ENCODE measurements at places on chromosomes 5 and 9.

GRCh38 chr5:118042076-118042475 lies 946.3 kb downstream of the DTWD2 start:
- no peak for DNase-seq

DNA sequence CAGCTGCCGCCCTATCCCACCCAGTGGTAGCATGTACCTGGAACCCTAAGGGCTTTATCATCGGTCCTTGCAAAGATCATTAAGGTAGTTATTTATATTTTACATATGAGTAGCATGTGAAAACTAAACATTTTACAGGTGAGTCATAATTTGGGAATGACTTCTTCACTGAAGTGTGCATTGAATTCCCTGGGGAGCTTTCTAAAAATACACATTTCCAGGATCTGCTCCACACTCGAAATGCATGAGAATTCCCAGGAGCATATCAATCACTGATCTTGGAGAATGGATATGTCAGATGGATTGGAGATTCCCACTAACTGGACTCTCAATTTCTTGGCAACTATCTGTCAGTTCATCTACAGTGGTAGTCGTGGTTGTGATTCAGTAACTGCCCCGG lies 717.5 kb downstream of the IRX1 start:
- DNase-seq = no peak

GRCh38 chr5:176621661-176622079 lies 8.7 kb downstream of the SNCB start:
- no peak for DNase-seq

- DNase-seq = no peak
These were observed 545.8 kb downstream of the CSNK1G3 start for GRCh38 chr5:124057724-124058231.

GRCh38 chr9:98912450-98912849 lies 31.3 kb upstream of the COL15A1 start:
- DNase-seq = no peak

DNA sequence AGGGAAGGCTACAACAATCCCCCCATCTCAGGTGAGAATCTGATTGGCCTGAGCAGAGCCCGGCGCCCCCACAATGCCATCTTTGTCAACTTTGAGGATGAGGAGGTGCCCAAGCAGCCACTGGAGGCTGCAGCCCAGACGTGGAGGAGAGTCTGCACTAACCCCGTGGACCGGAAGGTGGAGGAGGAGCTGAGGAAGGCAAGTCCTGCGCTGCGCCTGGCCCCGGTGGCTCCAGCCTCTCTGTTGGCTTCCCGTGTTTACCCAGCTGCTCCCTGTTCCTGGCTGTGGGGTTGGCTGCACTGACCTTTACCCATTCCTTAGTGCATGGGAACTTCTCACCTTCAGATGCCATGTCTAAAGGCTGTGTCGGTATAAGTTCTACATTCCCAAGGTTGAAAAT lies 11.0 kb upstream of the CEL start:
- no peak for DNase-seq

DNA sequence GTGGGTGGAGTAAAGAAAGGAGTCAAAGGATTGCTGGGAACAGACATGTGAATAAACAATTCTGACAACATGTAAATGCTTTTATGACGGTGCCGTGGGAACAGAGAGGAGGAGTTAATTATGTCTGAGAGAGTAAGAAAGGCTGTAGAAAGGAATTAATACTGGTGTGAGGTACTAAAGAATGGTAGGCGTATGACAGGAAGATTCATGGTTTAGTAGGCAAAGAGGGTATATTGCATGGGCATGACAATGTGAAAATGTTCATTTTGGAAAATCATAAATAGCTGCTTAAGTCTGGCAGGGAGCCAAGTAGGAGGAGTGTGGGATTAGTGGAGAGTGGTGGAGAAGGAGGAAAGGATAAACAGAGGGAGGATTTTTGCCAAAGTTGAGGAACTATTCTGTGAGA lies 19.7 kb downstream of the NAA35 start:
- DNase-seq = no peak

DNA sequence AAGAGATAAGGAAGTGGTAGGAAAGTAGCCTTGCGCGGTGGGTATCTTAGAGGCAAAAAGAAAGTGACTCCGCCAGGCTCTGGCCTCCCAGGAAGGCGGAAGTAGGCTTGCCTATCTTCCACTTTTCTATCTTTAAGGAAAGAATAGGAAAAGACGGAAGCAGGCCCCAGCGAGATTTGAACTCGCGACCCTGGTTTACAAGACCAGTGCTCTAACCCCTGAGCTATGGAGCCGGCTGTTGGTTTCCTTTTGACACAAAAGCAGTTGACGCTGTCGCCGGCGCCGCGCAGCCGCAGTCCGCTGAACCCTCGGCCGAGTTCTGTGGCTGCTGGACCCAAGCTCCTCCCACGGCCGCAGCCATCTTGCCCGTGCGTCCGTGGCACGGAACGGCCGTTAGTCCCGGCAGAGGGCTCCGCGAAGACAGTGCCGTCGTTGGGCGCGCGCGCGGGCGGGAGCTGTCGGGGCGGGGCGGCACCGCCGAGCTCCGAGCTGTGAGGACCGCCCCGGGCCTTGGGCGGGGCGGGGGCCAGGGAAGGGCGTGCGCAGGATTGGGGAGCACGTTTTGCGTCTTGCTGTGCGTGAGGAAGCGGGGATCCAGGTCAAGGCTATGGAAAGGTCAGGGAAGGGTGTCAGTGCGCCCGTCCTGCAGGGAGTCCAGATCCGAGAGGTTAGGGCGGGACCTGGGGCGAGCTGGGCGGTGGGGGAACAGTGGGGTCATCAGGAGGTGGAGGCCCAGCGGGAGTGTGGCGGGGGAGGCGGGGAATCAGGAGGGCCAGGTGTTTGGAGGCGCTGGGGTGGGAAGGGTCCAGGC lies 13.3 kb downstream of the TRIM7 start:
- DNase-seq = peak; percentile 95

DNA sequence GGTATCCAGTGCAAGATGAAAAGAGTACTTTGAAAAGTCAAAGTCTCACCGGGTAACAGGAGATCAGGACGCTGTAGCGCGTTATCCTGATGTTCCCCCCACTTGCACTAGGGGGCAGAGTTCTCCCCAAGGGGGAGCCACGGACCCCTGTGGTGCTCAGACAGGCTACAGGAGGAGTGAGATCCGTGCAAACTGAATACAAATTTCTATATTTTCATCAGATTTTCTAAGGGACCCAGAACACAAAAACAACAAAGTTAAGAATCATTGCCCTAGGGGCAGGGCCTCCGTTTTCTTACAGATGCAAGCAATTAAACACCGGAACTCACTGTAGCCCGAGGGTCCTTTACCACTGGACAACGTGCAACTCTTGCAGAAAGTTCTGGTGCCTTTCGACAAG lies 2.0 kb downstream of the MYO10 start:
- DNase-seq = peak; percentile 30

- DNase-seq = no peak
These were observed 366.0 kb downstream of the HINT1 start for GRCh38 chr5:130799015-130799414.

- DNase-seq = no peak
These were observed 661.1 kb downstream of the PTPRD start for GRCh38 chr9:9951556-9952160.

GRCh38 chr5:144313147-144313726 lies 142.6 kb downstream of the KCTD16 start:
- no peak for DNase-seq

DNA sequence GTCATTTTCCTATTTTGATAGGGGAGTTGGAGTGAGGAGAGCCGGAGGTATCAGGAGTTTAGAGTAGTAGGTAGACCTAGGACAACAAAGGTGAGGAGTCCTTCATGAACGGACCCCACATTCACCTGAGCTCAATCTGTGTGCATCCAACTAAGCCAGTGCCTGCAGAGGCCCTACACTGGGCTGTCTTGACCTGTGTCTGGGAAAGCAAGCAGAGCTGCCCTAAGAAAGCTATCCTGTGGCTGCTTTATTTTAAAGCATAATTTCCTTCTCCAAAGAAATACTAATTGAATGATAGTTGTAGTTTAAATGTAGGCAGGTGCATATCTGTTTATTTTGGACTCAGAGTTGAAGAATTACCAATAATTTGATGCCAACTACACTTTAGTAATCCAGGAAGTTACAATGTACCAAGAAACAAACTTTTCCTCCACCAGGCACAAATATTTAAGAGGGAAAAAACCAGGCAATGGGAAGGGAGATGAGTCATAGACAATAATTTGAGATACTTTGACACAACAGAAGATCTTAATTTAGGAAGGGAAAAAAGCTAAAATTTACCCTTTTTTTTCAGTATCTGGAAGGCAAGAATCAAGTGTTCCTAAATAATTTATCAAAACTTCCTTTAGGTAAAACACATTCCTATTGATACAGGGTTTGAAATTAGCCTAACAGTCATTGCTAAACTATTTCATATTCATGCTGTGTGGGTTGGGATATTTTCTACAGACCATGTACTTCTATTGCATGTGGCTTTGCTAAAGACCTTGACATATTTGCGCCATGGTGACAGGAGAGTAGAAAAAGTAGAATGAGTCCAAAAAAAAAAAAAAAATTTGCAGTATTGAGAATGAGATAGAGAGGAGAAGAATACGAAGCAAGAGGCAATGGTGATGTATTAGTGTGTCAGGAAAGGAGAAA lies 376.6 kb upstream of the TUSC1 start:
- no peak for DNase-seq

GRCh38 chr9:6917162-6917561 lies 159.4 kb downstream of the KDM4C start:
- DNase-seq = no peak

DNA sequence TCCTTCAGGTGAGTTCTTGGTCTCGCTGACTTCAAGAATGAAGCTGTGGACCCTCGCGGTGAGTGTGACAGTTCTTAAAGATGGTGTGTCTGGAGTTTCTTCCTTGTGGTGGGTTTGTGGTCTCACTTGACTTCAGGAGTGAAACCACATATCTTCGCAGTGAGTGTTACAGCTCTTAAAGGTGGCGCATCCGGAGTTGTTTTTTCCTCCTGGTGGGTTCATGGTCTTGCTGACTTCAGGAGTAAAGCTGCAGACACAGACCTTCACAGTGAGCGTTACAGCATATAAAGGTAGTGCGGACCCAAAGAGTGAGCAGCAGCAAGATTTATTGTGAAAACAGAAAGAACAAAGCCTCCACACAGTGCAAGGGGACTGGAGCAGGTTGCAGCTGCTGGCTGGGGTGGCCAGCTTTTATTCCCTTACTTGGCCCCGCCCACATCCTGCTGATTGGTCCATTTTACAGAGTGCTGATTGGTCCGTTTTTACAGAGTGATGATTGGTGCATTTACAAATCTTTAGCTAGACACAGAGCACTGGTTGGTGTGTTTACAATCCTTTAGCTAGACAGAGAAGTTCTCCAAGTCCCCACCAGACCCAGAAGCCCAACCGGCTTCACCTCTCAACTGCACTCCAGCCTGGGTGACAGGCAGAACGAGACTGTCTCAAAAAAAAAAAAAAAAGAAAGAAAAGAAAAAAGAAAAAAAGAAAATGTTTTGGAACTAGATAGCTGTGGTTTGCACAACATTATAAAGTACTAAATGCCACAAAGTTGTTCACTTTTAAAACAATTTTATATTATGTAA lies 9.1 kb upstream of the ERMP1 start:
- DNase-seq = no peak

- DNase-seq = peak; percentile 38
These were observed 18.0 kb upstream of the FBP2 start for GRCh38 chr9:94611638-94612068.

GRCh38 chr9:114677418-114677817 lies 4.6 kb downstream of the TEX48 start:
- no peak for DNase-seq

GRCh38 chr5:39224196-39224761 lies 4.9 kb upstream of the FYB1 start:
- no peak for DNase-seq

DNA sequence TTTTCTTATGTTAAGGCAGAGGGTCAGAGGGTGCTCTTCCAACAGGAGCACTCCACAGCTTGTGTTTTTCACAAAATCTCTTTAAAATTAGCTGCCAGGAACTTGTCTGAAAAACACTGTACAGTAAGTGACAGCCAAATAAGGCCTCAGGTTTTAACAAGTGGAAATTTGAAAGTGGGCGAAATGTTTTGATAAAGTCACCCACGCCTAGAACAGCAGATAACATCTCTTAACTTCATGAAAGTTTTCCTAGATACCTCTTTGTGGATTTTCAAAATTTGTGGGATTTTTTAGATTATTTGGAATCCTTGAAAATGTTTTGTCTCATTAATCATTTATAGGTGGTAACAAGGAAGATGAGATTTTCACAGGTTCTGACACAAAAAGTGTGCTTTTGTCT lies 121.3 kb downstream of the PDE4D start:
- no peak for DNase-seq

DNA sequence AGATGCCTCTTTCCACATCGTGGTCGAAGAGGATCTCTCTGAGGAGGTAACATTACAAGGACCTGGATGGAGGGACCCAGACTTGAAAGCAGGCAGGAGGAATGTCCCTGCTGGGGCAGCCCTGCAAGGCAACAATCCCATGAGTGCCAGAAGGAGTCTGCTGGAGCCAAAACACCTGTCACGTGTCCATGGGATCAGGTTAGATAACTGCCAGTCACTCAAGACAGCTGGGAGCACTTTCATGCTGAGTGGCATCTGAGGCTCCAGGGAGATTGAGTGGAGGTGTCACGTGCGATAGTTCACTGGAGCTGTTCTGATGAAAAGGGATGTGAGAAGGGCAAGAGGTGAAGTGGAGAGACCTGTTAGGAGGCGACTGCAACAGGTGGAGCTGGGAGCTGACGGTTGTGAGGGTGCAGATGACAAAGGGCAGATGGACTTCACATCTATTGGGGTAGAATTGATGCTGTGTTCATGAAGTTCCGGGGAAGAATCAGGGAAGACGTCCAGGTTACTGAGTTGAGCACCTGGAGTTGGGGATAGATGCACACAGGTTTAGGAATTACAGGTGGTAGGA lies 68.4 kb downstream of the ICE1 start:
- no peak for DNase-seq

DNA sequence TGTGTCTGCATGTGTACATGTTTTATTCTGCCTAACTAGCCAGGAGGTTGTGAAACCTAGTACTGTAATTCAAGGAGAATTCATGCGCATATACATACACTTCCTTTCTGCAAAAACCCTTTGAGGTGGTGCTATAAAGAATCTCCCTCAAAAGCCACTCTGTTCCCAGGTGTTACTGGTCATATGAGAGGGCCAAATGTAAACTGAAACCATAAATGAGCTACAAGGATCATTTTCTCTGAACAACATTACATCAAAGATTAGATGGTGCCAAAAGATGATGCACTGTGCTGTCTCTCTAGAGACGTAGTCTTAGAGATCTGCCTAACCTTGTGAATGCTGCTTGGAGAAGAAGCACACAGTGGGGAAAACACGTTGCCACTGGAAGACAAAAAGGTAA lies 15.7 kb downstream of the NREP start:
- DNase-seq = no peak

- no peak for DNase-seq
These were observed at the start of gene PLPPR1 for GRCh38 chr9:101028346-101029314. Gene PLPPR1 (plus strand): TSS chr9:101028727.

GRCh38 chr5:57859626-57860025 lies 377.0 kb upstream of the ACTBL2 start:
- no peak for DNase-seq

DNA sequence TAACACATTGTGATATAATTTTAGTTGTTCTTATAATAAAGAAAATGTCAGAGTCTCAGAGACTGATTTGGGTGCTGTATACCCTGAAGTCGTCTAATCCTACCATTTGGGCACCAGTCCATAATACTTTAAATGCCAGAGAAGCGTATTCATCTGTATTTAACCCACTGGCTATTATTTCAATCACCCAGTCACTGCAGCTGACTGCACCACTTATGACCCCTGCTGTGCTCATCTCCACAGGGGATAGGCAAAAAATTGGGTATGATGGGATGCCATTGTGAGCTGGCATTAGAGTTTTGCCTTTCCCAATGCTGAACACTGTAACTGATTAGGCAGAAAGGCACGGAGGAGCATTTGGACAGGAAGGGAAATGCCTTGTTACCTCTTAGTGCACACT lies 599.7 kb downstream of the CAAP1 start:
- no peak for DNase-seq

GRCh38 chr9:70816316-70816715 lies 305.1 kb downstream of the TRPM3 start:
- DNase-seq = no peak
